Activated CD4-positive, alpha-beta T cell treated with anti-CD3 and anti-CD28 coated beads, Interleukin-2, amount 10 ng/mL, durations not matched to agents 24 days and 14 days (primary cell): ENCODE measurements at places on chromosomes 1 and 21.
A peak's percentile ranks its signal among the peaks of the same experiment; 100 is the strongest.

DNA sequence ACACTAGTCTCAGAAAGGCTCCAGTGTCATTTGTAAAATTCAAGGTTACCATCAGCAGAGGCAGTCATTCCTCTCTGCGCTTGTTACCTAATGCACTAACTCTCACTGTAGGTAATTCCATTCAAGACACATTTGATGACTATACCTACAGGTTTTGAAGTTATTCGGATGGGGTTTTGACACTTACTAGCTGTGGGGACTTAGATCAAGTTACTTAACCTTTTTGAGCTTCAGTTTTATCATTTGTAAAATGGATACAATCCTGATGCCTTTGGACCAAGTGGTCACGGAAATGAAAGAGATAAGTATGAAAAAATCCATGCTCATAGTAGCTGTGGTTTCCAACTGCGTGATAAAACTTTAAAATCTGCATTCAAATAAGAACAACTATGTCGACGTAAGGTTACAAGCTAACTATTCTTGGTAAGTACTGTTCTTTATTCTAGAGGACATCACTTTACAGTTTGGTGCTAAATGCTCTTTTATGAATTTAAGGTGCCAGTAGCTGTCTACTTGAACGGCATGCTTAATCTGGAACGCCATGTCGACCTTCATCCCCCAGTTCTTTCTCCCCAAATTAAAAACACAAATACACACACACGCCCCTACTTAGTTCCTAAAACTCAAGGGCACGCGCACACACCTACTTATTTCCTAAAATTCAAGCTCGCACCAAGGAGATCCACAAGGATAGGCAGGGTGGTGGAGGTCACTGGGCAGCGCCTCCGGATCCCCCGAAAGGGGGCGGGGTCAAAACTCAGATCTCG, 550 bp upstream of the NFYC start:
- H3K4me3 ChIP-seq = peak overlapping the region; percentile 96
- peaks cover 42% of the 10 kb centered on the region for H3K4me1 ChIP-seq
- H3K27me3 ChIP-seq = no peaks in the 10 kb centered on the region
- peaks cover 32% of the 10 kb centered on the region for H3K36me3 ChIP-seq
- no peak for DNase-seq

GRCh38 chr1:185895208-185895900, 161.2 kb downstream of the HMCN1 start:
- no peaks in the 10 kb centered on the region for H3K4me1 ChIP-seq
- no peak overlapping the region for H3K4me3 ChIP-seq
- H3K27ac ChIP-seq = no peak overlapping the region
- no peaks in the 10 kb centered on the region for H3K27me3 ChIP-seq

- peak; percentile 87 for DNase-seq
- peaks cover 70% of the 10 kb centered on the region for H3K4me1 ChIP-seq
- H3K36me3 ChIP-seq = peaks cover 9% of the 10 kb centered on the region
- H3K27me3 ChIP-seq = no peaks in the 10 kb centered on the region
Observed at GRCh38 chr1:24503059-24503751, 569 bp downstream of the RCAN3 start.

GRCh38 chr1:220685879-220686278, 4.3 kb upstream of the C1orf115 start:
- H3K36me3 ChIP-seq = no peaks in the 10 kb centered on the region
- no peak for DNase-seq
- peaks cover 4% of the 10 kb centered on the region for H3K4me1 ChIP-seq
- H3K27ac ChIP-seq = no peak overlapping the region
- peaks cover 6% of the 10 kb centered on the region for H3K27me3 ChIP-seq
- H3K4me3 ChIP-seq = no peak overlapping the region

- H3K36me3 ChIP-seq = no peaks in the 10 kb centered on the region
- no peaks in the 10 kb centered on the region for H3K4me1 ChIP-seq
- no peaks in the 10 kb centered on the region for H3K27me3 ChIP-seq
- no peak overlapping the region for H3K27ac ChIP-seq
Observed at GRCh38 chr1:171610385-171610784, 11.7 kb upstream of the MYOCOS start.

GRCh38 chr1:2024451-2024850, 5.3 kb downstream of the GABRD start:
- H3K27ac ChIP-seq = no peak overlapping the region
- no peaks in the 10 kb centered on the region for H3K4me1 ChIP-seq
- no peak for DNase-seq
- H3K27me3 ChIP-seq = peaks cover 18% of the 10 kb centered on the region
- H3K4me3 ChIP-seq = no peak overlapping the region

DNA sequence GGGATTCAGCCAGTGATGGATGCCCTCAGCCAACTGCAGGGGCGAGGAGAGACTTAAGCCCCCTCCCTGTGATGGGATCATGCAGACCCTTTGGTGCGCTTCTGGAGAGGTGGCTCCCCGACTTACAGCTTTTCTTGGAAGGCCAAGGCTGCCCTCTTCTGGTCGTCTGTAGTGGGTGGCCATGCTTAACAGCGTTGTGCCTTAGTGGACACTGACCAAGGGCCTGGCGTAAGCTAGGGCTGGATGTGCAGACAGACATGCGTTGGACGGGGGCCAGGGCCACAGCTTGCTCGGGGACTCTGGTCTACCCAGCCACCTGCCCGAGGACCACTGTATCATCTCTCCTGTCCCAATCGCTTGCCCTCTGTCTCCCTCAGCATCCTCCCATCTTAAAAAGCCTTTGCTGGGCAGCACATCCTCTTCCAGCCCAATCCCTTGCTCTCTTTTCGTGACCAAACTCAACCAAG, 5.5 kb downstream of the AZIN2 start:
- peaks cover 42% of the 10 kb centered on the region for H3K4me1 ChIP-seq
- H3K27me3 ChIP-seq = peaks cover 16% of the 10 kb centered on the region
- H3K27ac ChIP-seq = no peak overlapping the region
- no peaks in the 10 kb centered on the region for H3K36me3 ChIP-seq
- DNase-seq = peak; percentile 82

GRCh38 chr1:246680190-246680589, 44.0 kb upstream of the SCCPDH start:
- H3K4me3 ChIP-seq = no peak overlapping the region
- H3K4me1 ChIP-seq = no peaks in the 10 kb centered on the region
- no peak for DNase-seq
- H3K27ac ChIP-seq = no peak overlapping the region
- no peaks in the 10 kb centered on the region for H3K27me3 ChIP-seq

GRCh38 chr1:185062710-185063370, 17.5 kb downstream of the RNF2 start:
- H3K27ac ChIP-seq = no peak overlapping the region
- H3K4me3 ChIP-seq = no peak overlapping the region
- peaks cover 18% of the 10 kb centered on the region for H3K4me1 ChIP-seq
- no peaks in the 10 kb centered on the region for H3K27me3 ChIP-seq

GRCh38 chr1:59266180-59266926, 30.5 kb upstream of the FGGY start:
- no peak overlapping the region for H3K27ac ChIP-seq
- DNase-seq = no peak
- H3K4me3 ChIP-seq = no peak overlapping the region
- no peaks in the 10 kb centered on the region for H3K4me1 ChIP-seq
- H3K36me3 ChIP-seq = no peaks in the 10 kb centered on the region

DNA sequence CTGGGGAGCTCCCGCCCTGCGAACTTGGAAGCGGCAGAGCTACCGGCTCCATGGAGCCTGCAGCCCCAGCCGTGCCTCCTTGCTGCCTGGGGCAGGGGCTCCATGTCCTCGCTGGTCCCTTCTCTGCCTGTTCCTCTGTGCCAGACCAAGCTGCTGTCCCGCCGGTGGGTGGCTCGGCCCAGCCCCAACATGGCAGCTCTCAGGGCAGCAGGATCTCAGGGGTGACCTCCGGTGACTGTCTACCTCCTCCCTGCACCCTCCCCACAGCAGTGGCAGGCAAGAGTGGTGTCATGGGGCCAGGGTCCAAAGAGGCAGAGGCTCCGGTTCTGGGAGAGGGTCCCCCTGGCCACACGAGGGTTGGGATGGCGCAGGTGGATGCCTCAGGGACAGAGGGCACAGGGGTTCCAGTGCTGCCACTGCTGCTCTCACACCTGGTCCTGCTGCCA, 45.8 kb downstream of the ATP6V1G3 start:
- peak; percentile 47 for DNase-seq
- H3K27ac ChIP-seq = no peak overlapping the region
- H3K4me1 ChIP-seq = peaks cover 5% of the 10 kb centered on the region
- H3K27me3 ChIP-seq = no peaks in the 10 kb centered on the region
